Anterior cingulate cortex (tissue), 58 donors: ENCODE measurements at places on chromosomes 12 and 14.

GRCh38 chr14:68815298-68816182 is 22.7 kb upstream of the ZFP36L1 start:
- no peak for DNase-seq

GRCh38 chr14:91987192-91987591 is 39.7 kb upstream of the FBLN5 start:
- DNase-seq = no peak

- DNase-seq = no peak
Measured at GRCh38 chr14:99081156-99081765, 190.7 kb downstream of the BCL11B start.

GRCh38 chr12:104866291-104866690 is 91.8 kb downstream of the SLC41A2 start:
- DNase-seq = no peak

DNA sequence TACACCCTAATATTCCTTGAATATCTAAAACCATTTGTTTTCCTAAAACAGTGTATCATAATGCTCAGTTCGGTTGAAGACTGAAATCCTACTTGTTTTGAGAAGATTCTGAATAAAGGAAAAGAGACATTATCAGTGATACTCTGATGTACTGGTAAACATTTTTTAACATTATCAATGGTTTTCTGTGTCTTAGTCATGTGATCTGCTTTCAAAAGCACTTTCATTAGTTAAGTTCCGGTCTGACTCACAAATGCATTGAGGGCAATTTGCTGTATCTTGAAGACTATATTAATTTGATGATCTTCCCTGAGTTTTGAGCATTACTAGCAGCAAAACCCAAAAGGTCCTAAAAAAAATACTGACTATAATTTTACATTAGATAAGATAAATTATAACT is 145.6 kb downstream of the PRKD1 start:
- no peak for DNase-seq

DNA sequence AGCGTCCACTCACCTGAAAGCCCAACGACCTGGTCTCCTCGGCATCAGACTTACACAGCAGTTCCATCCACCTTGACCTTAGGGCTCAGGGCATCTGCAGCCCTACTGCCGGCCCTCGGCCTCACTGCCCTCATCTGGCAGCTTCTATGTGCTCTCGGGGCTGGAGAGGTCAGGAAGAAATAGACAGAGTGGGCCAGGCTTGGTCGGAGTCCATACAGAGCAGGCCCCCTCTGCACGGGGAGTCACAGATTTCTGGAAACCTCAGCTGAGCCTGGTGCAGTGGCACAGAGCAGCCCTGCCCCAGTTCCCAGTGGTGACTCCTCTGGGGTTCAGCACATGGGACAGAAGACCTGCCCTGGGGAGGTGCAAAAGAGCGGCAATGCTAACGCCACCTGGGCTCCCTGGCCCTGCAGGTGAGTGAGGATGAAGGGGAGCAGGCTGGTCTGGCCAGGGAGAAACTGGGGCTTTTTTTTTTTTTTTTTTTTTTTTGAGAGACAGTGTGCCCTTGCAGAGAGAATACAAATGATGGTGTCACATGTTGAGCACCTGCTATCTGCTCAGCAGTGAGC is 190.1 kb upstream of the PRMT8 start:
- no peak for DNase-seq

GRCh38 chr14:96206461-96206860 is 1.8 kb downstream of the BDKRB2 start:
- no peak for DNase-seq

DNA sequence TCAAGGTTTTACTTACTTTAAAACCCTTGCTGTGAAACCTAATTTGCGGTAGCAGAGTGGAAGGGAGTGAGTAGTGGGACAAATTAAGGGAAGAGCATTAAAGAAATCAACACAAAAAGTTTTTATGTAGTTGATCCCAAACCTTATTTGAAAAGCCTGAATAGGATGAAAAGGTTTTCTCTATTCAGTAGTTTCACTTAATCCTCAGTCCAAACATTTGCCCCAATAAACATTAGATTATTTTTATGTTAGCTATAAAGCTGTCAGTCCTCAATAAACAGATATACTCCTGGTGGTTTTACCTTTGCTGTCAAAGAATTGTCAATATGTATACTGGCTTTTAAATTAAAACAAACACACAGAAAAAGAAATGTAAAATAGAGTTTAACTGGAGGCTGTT is 136.0 kb downstream of the PAX9 start:
- no peak for DNase-seq

DNA sequence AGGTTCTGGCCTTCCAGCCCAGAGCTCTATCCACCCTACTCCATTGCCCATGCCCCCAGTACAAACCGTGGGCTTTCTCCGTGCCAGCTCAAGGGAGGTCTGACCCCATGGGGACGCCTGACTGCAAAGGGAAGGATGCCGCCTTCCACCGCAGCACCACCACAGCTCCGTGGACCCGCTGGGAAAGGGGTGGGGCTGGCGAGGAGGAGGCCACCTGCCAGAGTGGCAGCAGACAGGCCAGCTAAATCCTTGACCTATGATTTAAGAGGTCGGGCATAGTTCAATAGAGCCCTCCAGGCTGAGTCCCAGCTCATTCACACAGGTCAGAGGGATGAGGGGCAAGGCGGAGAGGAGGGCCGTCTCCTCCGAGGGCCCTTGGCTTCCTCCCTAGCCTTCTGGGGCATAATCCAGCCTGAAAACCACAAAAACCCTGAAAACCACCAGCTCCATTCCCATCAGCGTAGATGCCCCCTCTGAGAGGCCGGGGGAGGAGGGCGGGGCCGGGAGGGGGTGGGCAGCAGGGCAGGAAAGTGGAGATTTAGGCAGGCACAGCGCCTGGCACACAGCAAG is 14.9 kb upstream of the FIGNL2 start:
- no peak for DNase-seq

DNA sequence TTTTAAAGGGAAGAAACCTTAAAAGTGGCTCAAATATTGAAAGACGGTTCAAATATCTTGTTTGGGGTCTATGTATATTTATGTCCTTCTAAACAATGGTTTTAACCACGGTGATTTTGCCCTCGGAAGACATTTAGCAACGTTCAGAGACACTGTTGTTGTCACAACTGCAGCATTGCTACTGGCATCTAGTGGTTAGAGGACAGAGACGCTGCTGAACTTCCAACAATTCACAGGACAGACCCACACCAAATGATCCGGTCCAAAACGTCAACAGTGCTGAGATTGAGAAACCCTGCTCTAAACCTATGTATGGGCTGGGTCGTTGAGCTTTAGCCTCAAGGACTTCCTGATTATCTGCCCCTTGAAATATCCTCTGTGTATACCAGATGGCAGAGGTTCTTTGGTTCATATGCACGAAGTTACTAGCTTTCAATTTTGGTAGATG is 1.7 kb downstream of the ANGEL1 start:
- DNase-seq = no peak
